Non-pigmented ciliary epithelial cell (primary cell): ENCODE measurements at places on chromosomes 7 and 10.

DNA sequence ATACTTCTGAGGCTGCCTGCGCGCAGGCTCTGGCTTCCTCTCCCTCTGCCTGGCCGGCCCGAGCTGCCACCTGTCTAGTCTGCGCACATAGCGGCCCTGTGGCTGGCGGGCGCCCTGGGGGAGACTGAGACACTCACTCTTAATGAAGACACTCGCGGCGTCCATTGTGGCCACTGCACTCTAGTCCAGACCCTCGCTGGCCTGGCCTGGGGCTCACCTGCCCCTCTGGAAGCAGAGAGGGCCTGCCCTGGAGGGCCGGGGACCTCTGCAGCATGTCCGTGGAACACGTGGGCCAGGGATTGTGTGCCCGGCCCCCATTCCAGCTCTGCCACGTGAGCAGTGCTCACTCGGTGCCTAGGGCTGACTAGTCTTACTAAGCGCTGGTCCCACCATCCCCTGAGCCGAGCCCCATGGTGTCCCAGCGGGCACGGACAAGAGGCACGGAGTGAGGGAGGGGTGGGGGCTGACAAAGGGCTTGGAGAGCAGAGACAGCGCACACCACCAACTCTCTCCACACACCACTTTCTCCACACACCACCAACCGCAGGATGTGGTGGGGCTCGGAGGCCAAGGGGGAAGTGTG is 149.3 kb downstream of the ELFN1 start:
- no peak for DNase-seq

DNA sequence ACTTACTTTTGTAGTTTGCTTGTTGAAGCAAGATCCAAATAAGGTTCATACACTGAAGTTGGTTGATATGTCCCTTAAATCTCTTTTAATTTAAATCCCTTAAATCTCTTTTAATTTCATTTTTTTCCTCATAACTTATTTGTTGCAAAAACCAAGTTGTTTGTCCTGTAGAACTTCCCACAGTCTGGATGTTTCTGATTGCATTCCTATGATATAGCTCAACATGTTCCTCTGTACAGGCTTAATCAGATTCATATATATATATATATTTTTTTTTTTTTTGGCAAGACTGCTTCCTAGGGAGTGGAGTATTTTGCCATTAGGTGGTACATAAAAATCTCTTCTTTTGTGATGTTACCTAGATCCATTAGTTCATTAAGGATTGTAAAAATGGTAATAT is 174.9 kb upstream of the MKLN1 start:
- DNase-seq, result no peak

- no peak for DNase-seq
Observed at GRCh38 chr10:25641595-25641994, 292.4 kb upstream of the MYO3A start.

- DNase-seq, result no peak
Observed at GRCh38 chr10:63883861-63884260, 362.7 kb downstream of the REEP3 start.

DNA sequence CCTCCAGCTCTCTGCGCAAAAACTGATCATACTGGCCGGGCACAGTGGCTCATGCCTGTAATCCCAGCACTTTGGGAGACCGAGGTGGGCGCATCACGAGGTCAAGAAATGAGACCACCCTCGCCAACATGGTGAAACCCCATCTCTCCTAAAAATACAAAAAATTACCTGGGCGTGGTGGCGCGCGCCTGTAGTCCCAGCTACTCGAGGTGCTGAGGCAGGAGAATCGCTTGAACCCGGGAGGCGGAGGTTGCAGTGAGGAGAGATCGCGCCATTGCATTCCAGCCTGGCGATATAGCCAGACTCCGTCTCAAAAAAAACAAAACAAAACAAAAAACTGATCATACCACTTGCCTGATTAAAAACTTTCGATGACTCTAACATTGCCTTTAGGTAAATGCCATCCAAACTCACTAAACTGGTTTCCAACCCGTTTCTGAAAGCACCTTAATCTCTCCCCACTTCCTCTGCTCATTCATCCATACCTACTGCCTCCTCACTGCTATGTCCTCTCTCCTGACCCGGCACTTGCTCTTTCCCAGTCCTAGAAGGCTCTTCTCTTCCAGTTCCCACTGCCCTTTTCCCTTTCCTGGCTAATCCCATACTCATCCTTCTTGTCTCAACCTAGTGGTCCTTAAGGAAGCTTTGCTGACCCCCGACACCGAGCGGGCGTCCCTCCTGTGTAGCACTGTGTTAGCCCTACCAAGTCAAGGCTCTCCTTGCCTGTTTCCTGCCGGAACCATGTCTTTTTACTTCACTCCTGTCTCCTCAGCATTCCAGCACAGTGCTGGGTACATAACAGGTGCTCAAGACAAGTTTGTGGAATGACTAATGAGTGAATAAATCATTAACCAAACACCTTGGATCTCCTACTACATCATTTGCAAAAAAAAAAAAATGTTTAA is 686 bp upstream of the MIOS start:
- DNase-seq, result no peak

DNA sequence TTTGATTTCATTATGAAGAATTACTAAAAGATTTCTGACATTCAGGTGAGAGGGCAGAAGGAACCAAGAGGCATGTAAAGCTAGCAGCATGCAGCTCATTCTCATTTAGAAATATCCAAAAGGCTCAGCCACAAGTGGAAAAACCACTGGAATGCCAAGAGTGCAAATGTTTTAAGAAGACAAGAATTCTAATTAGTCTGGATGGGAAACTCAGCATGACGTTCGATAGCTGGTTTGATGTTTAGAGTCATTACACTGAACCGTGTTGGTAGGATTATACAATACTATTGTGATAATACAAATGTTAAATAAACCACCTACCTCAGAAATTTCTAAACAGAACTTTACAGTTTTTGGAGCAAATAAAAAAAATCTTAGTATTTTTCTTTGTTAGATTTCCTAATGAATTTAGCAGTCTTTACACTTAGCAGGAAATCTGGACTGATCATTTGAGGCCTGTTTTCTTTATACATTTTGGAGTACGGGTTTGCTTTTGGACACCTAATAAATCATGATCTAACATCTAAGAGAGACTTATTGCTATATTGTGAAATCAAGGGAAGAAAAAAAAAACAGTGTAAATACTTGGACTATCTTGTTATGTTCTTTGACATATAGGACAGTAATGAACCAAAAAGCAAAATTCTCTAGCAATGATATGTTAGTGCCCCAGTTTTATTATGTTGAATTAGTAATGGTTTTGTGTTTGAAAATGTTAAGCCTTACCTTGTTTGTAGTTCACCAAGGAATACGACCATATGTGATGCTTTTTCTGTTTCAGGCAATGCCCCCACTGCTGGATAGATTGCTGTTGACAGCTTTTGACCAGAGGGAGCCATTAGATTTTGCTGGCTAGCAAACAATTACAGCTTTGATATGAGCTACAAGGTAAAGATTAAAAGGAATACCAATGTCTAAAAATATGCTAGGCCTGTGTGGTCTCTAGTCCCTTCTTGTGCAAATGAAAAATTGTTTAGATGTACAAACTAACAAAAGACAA is 354.1 kb upstream of the SEMA3A start:
- DNase-seq, result peak; percentile 41

DNA sequence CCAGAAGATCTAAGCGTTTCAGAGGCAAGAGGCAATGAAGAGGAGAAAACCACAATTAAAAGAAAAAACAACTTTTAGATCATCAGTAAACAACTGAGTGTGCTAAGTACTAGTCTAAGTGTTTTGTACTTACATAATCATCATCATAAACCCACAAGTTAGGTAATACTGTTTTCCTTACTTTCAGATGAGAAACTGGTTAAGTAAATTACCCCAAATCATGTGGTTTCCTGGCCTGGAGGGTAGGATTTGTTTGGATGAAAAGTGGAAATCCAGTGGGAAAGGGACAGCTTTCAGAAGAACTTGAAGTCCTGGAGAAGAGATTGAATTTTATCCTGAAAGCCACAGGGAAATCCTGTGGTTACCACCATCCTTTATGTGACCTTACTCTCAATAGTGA is 463.3 kb downstream of the LRMDA start:
- no peak for DNase-seq

GRCh38 chr7:65233409-65234034 is 140.1 kb upstream of the ZNF92 start:
- no peak for DNase-seq
